ENCODE measurements at places on chromosomes 3 and 15.
A peak's percentile ranks its signal among the peaks of the same experiment; 100 is the strongest.

DNA sequence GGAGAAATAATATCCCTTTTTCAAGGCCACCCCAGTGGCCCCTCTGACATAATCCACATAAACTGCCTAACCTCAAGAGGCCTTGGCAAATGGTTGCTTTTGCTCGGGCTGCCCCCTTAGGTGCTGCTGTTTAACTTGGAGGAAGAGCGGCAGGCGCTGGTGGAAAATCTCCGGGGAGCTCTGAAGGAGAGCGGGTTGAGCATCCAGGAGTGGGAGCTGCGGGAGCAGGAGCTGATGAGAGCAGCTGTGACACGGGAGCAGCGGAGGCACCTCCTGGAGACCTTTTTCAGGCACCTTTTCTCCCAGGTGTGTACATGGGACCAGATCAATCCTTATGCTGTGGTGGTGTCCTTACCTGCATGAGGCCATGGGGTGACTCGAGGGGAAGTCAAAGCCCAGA is 15.0 kb downstream of the DUOX1 start:
- no peak for DNase-seq

DNA sequence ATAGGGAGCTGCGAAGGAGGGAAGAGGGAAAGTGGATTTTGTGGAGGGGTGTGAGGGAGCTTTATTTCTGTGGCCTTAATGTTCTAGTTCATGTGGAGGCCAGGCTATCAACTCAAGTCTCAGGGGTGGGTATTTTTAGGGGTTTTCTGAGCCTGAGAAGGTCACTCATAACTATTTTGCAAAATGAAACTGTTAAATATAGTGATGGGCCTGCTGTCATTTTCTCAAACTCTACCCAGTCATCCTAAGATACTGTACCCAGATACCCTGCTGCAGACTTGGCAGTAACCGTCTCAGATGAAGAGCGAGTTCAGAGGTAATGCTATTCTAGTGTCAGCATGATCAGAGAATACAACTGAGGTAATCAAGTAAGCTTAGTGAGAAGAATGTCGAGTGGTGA is 545.0 kb upstream of the TBL1XR1 start:
- no peak for DNase-seq

DNA sequence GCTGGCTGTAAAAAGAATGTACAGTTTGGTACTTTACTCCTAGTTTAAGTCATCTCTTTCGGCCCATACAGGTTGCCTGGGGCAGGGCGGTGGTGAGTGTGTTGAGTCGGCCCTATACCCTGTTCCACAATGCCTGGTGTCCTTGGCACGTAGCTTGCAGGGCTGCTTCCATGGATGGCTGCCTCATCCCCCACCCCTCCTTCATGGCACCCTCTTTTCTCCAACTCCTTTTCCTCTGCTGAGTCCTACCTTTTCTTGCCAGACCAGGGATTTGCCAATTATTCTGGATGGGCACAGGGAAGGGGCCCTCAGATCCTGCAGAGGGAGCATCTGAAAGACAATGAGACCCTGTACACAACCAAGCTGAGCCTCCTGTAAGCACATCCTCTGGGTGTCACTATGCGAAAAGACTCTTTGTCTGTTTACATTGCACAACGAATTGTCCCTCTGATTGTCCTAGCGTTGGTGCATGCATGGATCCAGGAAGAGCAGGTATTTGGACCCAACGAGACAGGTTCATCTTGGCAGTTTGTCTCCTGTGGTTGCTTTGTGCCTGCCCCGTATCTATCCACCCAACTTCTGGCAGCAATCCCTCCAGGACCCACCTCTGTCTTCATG is 73.6 kb upstream of the CGNL1 start:
- DNase-seq: no peak

- no peak for DNase-seq
Measured at GRCh38 chr3:31762097-31762764, 218.8 kb downstream of the OSBPL10 start.

- no peak for DNase-seq
Measured at GRCh38 chr3:61919371-61919770, 358.0 kb downstream of the PTPRG start.

- DNase-seq: peak; percentile 77
Measured at GRCh38 chr3:143121241-143122088, 1.9 kb downstream of the CHST2 start.

DNA sequence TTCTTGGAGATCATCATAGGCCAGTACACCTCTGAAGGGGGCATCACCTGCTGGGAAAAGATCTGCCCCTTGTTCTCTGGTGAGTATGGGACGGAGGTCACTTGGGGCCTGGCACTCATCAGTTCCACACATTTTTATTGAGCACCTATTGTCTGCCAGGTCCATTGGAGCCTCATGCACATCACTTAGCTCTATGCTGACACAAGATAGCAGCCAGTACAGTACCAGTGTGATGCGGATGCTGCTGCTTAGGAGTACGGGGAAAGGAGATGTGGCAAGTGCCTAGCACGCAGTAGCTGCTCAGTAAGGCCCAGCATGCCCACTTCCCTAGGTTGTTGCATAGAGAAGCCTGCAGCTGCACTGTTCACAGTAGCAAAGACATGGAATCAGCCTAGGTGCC is 43.4 kb downstream of the SLC6A6 start:
- DNase-seq: no peak

GRCh38 chr3:56753206-56753820 is 48.4 kb downstream of the ARHGEF3 start:
- DNase-seq: no peak

- DNase-seq: peak; percentile 35
Measured at GRCh38 chr3:55897573-55898224, 410.6 kb upstream of the WNT5A start.

DNA sequence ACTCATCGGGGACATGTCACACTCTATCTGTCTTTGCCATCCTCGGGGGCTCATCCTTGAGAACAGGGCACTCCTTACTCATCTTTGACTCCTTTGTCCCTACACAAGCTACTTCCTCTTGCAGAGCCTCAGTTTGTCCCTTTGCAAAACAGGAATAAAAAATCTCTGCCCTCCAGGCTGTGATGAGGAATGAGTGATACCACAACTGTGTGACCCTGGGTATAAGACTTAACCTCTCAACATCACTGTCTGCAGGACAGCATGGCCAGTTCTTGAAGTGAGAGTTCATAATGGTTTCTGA is 48.5 kb downstream of the IQSEC1 start:
- no peak for DNase-seq

DNA sequence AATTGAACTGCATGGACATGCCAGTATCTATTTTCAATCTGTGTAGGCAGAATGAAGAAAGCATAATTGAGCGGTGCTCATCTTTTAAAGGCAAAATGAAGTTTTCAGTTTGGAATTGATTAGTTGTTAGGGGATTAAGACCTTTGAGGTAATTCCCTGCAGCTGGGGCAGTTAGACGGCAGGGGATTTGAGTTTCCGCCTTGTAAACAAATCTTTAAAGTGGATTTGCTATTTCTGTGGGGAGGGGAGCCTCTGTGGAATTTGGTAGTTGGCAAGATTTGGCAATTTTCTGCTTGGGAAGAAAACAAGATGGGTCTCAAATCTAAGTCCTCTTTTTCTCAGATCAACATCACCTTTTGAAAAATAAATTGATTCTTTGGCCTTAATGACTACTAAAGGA is 212.5 kb upstream of the CNTN6 start:
- DNase-seq: no peak

DNA sequence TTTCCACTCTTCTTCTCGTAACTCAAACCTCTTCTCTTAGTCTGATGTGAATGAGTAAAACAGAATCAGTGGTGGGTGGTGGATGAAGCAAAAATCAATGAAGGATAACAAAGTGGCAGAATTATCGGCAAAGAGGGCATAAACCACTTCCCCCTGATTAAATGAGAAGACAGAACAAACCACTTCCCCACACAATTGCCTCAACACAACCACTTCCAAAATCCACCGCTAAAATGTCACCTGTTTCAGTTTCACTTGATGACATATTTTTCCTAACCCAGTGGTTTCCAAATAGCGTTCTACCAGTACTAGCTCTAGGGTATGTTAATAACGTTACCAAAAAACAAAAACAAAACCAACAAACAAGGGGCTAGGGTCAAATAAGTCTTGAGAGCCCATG is 478.7 kb upstream of the WNT5A start:
- no peak for DNase-seq

GRCh38 chr3:191236646-191237045 is 37.6 kb downstream of the OSTN start:
- DNase-seq: peak; percentile 65

DNA sequence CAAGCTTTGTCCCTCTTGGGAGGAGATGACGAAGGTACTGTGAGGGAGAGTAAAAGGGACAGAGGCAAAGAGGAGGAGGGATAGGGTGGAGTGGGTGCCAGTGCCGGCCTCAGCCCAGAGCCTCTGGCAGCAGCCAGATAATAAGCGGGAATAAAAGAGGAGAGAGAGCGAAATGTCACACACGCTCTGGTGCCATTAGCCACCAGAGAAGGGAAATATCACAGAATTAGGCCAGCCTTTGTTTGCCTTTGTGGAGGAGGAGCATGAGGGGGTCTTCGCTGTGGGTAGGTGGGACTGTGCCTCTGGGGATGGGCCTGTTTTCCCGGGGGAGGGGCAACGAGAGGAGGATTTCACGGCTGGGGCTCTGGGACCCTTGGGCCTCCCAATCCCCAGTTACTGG is 67.8 kb downstream of the LINGO1 start:
- no peak for DNase-seq

DNA sequence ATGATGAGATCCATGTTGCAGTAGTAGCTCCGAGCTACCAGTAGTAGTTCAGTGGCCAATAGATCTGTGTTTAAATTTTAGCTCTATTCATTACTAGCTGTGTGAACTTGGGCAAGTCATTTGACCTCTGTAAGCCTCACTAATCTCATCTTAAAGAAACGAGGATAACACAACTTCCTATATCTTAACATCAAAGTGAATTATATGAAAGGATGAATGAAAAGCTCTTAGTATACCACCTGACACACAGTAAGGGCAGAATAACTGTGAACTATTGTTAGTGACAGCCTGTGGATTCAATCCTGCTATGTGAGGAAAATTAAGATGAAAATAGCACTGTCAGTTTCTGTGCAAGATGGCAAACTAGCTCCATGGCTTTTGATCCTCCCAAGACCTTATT is 114.5 kb upstream of the PHLDB2 start:
- DNase-seq: no peak

DNA sequence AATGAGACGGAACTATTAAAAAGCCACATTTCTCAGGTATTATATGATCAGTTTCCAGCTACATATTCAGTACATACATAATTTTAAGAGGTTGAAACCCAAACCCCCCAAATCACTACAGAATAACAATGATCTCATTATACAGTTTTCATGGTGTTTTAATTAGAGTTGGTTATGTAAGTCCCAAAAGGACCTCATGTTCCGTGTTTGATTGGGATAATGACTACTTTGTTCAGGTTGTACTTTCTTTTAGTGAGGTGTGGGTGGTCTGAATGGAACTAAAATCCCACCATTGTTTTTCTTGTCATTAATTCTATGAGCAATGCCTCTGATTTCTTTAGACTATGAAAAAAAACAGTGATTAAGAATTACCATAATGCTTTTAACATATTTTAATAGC is 905.6 kb downstream of the NAALADL2 start:
- DNase-seq: no peak

- DNase-seq: no peak
Measured at GRCh38 chr15:48028712-48029111, 92.1 kb upstream of the SLC24A5 start.

DNA sequence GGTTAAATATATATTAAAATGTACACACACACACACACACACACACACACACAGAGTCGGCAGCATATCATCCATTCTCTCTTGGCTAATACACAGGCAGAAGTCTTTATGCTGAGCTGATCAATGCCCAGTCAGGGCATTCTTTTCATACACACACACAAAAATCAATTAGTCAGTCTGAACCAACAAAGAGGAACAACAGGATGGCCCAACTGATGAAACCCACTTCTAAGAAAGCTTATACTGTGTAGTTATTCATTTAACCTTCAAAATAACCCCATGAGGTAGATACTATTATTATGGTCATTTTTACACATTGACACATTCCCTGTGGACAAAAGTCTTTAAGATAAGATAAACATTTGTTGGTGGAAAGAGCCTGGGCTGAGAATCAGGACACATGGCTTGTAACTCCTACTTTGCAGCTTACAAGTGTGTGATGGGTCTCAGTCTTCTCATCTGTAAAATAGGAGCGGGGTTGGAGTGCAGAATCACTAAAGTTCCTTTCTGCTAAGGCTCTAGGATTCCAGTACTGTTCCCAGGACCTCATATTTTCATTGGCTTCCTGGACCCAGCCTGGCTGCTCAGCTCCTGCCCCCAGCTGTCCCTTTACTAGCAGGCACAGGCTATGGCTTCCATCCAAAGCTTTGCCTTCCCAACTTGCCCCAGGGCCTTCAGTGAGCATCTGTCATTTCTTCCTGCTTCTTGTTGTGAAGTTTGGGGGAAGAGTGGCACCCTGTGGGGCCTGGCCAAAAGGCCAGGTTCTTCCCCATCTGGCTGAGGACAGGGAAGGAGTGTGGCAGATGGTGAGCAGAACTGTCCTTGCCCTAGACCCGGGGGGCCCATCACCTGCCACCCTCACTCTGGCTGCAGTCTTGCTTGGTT is 27.2 kb upstream of the GLCE start:
- peak; percentile 55 for DNase-seq

DNA sequence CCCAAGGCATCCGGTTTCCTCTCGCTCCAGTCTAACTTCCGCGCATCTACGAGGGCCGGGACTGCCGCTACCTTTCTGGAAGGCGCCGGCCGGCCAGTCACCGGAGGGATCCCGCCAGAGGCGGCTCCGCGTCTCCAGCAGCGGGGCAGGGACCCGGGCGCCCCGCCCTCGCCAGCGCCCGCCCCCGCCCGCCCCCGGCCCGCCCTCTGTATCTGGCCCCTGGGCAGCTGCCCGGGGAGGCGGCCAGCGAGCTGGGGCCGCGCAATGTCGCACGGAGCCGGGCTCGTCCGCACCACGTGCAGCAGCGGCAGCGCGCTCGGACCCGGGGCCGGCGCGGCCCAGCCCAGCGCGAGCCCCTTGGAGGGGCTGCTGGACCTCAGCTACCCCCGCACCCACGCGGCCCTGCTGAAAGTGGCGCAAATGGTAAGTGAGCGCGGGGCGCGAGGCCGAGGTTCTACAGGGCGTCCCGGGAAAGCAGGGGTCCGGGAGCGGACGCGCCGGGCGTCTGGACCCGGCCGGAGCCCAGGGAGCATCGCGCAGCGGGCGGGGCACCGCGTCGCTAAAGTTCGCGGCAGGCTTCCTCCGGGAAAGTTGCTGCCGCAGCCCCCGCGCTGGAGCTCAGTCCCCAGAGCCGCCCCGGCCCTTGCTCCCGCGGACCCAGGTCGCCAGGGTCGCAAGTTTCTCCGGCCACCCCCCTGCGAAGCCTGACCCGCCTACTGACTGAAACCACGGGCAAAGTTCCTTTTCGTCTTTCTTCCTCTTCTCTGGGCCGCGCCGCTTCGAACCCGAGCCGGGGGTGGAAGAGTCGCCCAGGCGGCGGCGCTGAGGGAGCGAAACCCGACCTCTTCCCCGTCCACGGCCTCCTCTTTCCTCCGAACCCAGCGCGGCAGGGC is at the start of gene CMTM7:
Gene CMTM7, plus strand, starts transcription at position 211 of the 893 bp plus-strand sequence. Its CDS starts 54 bp downstream, at position 265.
- DNase-seq: peak; percentile 74

GRCh38 chr3:33096093-33096868 is 665 bp downstream of the GLB1 start:
- DNase-seq: peak; percentile 47
